H7 (cell line): ENCODE measurements at places on chromosomes 12 and 14.

DNA sequence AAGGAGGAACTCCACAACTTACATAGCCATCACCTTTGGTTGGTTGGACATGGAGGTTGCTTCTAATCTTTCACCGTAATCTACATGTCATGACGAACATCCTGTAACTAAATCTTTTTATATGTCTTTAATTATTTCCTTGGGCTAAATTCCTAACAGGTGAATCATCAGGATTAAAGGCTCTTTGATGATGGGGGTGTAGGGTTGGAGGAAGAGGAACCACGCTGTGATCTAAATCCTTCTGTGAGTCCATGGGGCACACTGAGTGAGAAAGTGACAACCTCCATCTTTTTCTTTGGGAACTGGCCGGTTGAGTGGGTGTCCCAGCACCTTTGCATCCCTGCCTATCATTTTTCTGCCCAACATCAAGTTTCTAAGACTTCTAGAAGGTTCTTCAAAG is 31.1 kb upstream of the MAP1LC3B2 start:
- DNase-seq: no peak

DNA sequence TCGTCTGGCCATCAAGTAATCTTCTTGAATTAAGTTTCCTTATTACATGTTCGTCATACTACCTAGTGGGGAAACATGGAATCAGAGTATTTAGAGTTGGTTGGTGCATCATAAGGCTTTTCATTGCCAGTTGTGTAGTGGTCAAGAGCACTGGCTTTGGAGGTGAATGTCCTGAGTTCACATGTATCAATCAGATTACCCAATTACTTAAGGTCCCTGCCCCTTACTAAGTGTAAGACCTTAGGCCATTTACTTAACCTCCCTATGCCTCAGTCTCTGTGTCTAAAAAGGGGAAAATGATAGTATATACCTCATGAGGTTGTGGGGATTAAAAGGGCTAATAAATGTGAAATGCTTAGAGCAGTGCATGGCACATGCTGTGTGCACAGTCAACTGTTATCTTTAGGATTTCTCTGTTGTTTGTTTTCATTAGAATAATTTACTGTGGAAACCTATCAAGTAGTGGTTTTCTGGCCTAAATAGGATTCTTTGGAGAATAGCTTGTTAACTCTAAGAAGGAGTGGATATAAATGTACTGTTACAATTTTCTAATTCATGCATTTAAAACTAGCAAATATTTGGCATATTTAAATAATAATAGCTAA is 27.0 kb downstream of the MSRB3 start:
- no peak for DNase-seq

DNA sequence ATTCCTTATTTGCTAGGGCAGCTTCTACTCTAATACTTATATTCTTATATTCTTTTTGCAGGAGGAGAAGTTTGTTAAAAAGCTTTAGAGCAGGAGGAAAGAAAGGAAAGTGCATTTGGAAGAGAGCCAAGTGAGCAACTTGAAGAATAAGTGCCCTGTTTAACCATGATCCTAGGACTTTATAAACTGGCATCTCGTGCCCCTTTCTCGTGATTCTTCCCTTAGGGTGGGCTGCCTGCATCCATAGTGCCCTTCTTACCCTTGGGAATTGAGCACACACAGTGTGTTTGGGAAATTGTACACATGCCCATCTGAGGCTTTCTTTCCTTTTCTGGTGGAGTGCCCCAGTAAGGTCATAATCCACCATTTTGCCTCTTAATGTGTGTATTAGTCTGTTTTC is 141.9 kb downstream of the NUBPL start:
- no peak for DNase-seq

DNA sequence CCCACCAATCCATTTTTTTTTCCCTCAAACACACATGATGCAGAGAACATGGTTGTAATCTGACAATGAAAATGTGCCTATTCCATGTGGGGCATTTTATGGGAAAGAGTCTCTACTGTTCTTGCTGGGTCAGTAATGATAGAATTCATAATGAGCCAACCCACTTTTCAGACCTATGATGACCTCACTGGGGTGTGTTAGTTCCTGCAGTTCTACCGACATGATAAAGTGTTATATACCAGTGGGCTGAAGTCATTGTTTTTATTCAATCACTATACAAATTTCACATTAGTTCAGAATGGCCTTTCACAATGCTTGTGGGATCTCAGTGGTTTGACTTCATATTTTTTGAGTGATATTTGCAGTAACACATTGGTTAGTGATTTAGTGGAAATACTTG is 47.5 kb downstream of the PPFIBP1 start:
- DNase-seq: no peak

GRCh38 chr14:84312551-84312950 is 1217.4 kb upstream of the FLRT2 start:
- no peak for DNase-seq

- DNase-seq: peak; percentile 22
Measured at GRCh38 chr14:31426663-31427062, 6.3 kb upstream of the HEATR5A start.

- DNase-seq: peak; percentile 48
Measured at GRCh38 chr12:128474916-128475315, 207.9 kb downstream of the TMEM132C start.

- DNase-seq: peak; percentile 89
Measured at GRCh38 chr14:75577729-75578101, 705 bp upstream of the FLVCR2 start.

DNA sequence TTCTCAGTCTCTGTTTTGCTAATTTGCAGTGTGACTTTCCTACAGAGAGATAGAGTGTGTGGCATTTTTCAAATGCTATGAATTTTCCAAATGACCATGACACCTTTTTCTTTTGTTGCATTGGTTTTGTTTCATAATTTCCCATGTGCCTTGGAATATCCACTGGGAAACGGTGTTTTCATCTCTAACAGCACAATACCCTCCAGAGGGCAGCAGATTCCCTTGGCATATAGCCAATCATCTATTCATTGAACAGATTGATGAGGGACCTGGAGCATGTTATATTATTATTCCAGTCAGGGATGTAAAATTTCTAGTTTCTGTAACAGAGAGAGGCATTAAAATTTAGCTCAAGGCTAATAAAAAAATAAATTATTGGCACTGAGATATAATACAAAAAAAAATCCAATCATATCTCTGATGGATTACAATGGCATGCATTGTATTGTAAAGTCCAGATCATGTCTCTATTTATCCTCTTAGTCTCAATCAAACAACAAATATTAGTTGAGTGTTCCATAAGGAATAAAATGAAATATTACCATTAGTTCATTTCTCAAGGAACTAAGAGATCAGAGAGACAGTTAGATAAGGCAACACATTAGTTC is 29.6 kb upstream of the NTN4 start:
- peak; percentile 19 for DNase-seq

DNA sequence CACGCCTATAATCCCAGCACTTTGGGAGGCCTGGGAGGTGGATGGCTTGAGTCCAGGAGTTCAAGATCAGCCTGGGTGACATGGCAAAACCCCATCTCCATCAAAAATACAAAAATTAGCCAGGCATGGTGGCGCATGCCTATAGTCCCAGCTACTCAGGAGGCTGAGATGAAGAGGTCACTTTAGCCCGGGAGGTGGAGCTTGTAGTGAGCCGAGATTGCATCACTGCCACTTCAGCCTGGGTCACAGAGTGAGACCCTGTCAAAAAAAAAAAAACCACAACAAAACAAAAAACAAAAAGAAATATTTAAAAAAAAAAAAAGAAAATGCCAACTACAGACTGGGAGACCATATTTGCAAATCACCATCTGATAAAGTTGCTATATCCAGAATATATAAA is 17.5 kb downstream of the WDR89 start:
- DNase-seq: no peak

- DNase-seq: peak; percentile 8
Measured at GRCh38 chr12:10771132-10771733, 31.2 kb downstream of the TAS2R7 start.

- no peak for DNase-seq
Measured at GRCh38 chr12:72865921-72866320, 593.8 kb downstream of the TRHDE start.

- no peak for DNase-seq
Measured at GRCh38 chr14:61470961-61471293, 149.5 kb downstream of the PRKCH start.

DNA sequence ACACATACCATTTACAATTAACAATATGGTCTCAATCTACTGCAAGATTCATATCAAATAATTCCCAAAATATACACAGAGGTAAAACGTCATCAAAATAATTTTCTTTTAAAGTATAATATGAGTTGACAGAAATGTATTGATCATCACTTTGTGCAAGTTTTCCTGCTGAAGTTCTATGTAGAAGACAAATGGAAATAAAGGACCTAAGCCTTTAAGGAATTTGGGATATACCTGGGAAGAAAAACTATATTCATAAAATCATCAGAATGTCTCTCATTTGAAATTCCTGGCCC is 61.1 kb upstream of the DAAM1 start:
- no peak for DNase-seq

DNA sequence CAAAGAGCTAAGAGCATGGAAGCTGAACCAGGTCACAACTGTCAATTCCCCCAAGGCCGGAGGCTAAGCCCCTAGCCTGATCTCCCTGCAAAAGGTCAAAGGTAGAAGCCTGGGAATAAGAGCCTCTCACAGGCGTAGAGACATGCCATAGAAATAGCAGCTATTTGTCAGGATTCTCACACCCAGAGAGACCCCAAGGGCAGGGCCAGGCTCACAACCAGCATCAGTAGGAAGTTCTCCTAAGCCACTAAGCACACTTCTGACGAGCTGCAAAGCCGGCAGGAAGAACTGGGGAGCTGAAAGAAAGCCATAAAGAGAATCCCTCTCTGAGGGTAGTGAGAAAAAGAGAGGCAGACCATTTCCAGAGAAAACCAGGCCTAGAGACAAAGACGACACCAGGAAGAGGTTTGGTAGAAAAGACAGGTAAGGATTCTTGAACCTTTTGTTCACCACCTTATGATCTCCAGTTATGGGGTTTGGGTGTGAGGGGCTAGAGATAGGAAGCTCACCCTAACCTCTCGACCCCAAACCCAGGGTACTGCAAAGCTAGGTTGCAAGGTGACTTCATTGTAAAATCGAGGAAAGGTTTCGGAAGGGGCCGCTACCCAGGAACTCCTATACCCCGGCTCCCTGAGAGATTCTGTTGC is 1.0 kb downstream of the SMARCC2 start:
- no peak for DNase-seq

DNA sequence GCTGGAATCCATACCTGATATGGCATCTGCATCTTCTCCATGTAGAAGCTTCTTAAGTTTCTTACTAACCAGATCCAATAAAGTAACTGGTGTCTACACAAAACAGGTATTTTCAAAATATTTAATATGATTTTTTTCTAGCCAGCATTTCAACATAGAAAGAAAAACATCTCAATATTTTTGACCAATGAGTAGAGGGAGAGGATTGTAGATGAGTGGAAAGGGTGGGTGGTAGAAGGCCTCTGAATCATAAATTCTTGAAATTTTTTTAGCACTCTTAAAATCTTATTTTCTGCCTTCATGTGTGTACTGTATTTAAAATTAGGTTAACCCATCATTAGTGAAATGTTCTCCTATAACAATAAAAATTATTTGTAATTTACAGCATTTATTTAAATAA is 18.0 kb downstream of the DEPDC4 start:
- no peak for DNase-seq

- DNase-seq: peak; percentile 93
Measured at GRCh38 chr14:36519431-36520321, at the start of gene NKX2-1. Gene NKX2-1, minus strand, starts transcription at chr14:36520232. Its CDS starts 103 bp downstream, at chr14:36520129.

DNA sequence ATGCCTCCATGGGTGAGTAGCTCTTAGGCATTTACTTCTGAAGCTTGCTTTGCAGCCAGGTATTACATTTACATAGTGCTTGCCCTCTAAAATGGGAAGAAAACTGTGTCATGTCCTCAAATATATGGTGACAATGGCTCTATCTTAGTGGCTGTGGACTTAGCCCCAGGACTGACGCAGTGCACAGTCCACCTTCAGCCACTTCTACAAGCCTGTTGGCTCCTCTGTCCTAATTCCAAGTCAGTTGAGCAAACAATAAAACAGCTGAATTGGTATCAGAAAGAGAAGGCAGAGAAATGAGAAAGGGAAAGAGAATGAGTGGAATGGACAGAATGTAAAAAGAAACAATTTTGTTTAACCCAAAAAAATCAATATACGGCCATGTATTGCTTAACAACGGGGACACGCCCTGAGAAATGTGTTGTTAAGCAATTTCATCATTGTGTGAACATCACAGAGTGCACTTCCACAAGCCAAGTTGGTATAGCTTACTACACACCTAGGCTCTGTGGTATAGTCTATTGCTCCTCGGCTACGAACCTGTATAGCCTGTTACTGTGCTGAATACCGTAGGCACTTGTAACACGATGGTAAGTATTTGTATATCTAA is 93.5 kb downstream of the GRIN2B start:
- no peak for DNase-seq

DNA sequence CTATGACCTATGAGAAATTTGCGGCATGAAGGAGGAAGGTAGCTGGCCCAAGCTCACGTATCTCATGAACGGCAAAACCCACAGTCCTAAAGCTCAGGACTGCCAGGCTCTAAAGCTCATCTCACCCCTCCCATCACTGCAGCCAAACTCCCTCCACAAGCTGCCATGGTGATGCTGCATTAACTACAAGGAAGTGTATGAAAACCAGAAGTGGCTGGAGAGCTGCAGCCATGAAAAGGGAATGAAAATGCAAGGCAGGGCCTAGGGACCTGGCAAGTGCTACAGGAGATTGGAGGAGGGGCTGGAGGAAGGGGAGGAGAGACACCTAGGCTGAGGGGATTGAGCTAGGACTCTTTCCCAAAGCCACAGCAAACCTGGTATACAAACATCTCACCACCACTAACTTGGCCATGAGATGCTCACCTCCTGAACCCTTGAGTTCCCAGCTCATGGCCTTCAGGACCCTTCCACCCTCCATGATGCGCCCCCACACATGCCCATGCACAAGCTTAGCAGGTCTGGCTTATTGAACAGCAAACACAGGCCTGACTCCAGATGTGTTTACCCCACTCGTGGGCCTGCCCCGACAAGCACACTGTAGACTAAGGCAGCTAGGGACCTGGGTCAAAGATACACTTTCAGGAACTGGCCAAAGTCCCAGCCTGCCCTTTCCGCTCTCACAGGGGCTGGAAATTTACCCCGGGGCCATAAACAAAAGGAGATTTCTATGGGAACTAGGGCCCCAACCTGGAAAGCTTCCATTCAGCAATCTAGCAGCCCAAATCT is 42.0 kb downstream of the LTBP2 start:
- no peak for DNase-seq

DNA sequence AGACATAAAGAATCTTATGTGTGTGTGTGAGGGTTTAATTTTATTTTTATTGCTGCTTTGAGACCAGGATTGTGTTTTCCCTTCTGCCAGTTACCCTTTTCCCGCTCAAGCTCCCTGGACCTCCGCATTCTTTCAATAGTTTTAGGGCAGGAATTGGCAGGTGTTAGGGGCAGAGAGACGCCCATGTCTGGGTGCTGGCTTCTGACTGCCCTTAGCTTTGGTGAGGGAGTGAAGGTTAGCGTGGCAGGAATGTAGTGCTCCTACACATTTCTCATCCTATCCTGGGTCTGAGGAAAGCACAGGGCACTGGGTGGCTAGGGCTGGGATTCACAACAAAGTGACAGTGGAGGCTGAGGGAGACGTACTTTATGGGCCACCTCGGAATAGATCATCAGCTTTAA is 428.1 kb downstream of the ZFP36L1 start:
- no peak for DNase-seq
